ENCODE measurements at places on chromosomes 11 and 22.

- no peak for DNase-seq
Observed at GRCh38 chr11:44726283-44727113, at the start of gene TSPAN18. Gene TSPAN18, plus strand, starts transcription at chr11:44726962. Its CDS starts 179,455 bp downstream, at chr11:44906417.

- no peak for DNase-seq
Observed at GRCh38 chr22:37043828-37044538, 7.6 kb upstream of the KCTD17 start.

DNA sequence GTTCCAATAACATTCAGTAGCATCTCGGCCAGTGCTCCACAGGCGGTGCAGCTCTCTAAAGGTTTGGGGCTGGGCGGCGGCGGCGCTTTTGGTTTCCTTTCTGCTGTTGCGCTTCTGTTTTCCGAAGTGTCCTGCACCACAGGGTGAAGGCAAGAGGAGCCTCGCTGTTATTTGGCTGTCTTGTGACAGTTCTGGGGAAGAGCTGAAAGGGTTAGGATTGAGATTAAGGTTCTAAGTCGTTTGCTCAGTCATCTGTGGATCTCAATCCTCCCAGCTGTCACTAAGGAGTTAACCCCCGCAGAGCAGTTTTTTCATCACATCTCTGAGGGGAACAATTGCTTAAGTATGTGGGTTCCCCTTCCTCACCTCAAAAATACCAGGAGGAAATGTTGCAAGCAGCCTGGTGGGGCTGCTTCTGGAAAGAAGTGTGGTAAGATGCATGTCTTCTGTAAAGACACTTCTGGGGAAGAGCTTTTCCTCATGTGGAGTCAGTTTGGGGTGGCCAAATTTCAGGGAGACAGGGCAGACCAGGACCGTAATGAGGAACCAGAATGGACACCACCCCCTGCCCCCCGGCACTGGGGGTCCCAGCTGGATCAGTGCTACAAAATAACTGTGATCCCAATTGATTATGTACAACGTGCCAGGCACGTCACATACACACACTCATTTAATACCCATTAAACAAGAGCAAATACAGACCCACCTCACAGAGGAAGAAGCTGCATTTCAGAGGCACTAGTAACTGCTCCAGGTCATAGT, 14.2 kb downstream of the TMEM121B start:
- DNase-seq, result no peak

GRCh38 chr11:17568944-17569343, 21.9 kb downstream of the OTOG start:
- no peak for DNase-seq

GRCh38 chr11:105821781-105822180, 200.3 kb downstream of the MSANTD4 start:
- DNase-seq, result no peak

DNA sequence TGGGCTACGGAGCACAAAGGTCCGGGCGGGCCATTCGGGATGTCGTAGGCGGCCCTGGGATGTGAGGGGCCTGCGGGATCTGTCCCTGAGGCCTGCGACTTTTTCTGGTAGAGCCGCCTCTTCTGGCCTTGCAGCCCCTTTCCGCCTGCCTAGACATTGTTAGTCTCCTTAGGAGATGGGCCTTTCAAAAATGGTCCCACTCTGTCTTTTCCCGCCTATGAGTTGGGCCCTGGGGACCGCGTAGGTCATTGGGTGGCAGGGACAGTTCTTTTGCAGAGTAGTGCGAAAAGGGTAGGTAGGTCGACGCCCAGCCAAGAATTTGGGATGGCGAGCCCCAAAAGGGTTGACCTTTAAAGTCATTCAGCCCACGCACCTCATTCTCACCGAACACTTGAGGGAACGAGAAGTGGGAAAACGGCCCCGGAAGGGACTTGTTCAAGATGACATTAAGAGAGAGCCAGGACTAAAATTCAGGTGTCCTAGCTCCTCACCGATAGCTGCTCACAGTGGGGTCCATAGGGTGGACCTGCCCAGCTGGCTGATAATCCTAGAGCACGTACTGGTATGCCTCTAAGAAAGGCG, 785 bp downstream of the OTUB1 start:
- no peak for DNase-seq

DNA sequence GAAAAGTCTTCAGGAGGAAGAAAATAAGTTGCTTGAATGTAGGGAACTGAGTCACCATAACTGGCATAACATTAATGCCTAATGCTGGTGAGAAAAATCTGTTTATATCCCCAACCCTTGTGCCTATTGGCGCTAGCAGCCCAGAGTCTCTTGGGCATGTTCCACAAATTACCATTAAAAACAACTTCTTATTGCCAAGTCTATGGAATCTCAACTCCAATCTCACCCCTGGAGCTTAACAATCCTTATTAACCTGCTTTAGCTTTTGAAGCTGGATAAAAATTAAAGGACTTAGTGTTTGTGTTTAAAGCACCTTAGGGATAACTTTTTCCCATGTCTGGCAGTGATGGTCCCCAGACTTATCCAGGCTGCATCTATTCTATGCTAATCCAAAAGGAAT, 143.0 kb downstream of the APIP start:
- DNase-seq, result no peak

DNA sequence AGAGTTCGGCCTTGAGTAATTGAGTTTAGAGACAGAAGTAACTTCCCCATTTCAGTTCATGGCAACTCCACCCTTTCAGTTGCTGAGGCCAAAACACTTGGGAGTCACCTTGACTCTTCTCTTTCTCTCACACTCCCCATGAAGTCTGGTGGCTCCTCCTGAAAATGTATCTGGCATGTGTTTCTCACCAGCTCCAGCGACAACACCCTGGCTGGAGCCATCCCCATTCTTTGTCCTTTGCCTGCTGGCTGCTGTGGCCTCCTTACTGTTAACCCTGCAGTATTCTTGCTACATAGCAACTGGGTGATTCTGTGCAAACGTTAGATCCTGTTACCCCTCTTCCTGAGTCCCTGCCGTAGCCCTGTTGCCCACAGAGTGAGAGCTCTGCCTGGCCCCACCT, 23.8 kb downstream of the SLC6A5 start:
- no peak for DNase-seq

DNA sequence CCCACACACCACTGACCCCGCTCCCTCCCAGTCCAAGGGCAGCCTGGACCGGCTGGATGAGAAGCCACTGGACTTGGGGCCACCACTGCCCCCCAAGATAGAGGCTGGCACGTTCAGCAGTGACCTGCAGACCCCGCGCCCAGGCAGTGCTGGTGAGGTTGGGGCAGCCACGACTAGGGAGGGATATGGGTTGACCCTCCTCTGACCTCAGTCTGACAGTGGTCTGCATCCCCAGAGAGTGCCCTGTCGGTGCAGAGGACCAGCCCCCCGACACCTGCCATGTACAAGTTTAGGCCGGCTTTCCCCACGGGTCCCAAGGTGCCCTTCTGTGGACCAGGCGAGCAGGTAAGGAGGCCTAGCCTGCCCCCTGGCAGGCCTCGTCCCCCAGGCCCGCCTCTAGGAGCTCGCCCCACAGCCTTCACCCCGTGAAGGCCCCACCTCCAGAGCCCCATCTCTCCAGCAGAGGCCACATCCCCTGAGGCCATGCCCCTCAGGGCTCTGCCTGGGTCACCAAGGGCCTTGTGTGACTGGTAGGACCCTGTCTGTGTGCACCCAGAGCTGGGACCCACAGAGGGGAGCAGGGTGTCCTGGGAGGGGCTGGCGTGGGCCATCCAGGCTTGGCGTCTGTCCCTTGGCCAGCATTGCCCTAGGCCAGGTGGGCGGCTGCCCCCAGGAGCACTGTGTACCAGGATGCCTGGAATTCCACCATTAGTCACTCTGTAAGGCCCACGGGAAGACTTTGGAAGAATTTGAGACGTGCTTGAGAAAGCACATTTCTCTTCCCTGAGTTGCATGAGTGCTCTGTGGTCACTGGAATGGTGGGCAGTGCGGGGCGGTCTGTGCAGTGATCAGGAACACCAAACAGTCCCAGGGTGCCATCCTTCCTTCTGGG, 9.4 kb downstream of the CCDC188 start:
- DNase-seq, result no peak

- DNase-seq, result no peak
Observed at GRCh38 chr11:35491231-35491871, 34.1 kb downstream of the PAMR1 start.

GRCh38 chr11:78622666-78623065, 48.0 kb upstream of the NARS2 start:
- DNase-seq, result no peak

- no peak for DNase-seq
Observed at GRCh38 chr11:71488681-71489270, 35.8 kb downstream of the NADSYN1 start.

- no peak for DNase-seq
Observed at GRCh38 chr22:47580121-47580520, 817.7 kb downstream of the TBC1D22A start.

Data from thoracic aorta (tissue), 2 donors.